Stimulated activated CD8-positive, alpha-beta memory T cell treated with anti-CD3 and anti-CD28 coated beads, Interleukin-15, amount 100 ng/mL, for 4 hours (primary cell): ENCODE measurements at places on chromosomes 3 and 15.

DNA sequence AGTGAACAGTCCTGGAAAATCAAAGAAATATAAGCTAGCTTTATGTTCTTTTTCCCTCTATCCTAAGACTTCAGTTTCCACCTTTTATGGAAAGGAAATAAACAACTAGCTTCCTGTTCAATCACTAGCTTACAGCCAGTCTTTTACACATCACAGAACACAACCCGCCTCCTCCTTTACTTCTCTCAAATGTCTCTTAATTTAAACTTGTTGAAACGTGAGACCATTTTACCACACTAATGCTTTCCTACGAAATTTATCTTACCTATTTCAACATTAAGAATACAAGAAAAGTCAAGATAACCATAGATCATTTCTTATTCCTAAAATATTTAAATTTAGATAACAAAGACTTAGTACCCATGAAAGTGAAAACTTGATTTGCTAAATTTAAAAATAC lies 6.2 kb downstream of the PRTG start:
- DNase-seq: no peak

GRCh38 chr3:128380295-128380694 lies 86.4 kb downstream of the DNAJB8 start:
- no peak for DNase-seq

DNA sequence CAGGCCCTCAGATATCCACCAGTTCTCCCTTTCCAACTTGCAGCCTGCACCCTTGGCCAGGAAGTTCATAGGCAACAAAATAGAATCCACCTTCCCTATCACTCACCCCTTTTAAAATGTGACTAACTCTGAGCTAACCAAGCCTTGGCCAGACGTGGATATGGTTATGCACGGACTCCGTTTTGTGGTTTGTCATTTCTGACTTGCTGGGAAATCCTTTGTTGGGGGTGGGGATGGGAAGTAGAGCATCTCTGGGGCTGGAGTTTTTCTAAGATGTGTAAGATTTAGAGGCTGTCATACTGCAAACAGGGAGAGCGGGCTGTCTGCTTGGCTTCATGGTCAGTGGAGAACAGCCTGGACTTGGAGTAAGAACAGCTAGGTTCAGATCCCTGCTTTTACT lies 62.6 kb downstream of the SMAD3 start:
- DNase-seq: no peak

DNA sequence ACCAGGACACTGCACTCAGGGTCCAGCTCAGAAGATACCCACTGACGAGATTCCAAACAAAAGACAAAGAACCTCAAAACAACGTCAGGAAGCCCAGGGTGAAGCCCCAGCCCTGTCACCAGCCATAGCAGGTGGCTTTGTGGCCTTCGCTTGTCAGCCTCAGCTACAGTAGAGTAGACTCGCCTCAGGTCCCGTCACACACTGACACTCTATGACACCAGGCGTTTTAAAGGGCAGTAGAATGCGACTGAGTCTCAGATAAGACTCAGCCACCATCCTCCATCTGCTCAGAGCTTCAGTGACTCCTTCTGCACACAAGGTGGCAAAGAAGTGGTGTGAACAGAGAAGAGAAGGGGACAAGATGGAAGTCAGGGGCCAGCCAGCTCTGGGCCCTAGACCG lies 12.8 kb downstream of the RBPMS2 start:
- DNase-seq: no peak

DNA sequence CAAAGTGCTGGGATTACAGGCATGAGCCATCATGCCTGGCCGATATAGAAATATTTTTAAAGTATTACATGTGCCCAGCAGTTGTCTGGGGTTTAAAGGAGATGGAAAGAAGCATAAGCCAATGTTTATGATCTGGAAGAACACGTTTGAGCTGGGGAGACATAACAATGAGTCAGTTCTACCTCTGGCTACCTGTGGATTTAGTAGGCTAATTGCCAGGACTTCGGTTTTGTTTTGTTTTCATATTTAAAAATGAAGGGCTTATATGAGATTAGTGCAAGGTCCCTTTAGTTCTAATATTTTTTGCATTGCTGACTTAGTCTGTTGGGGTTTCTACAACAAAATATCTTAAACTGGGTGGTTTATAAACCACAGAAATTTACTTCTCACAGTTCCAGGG lies 22.9 kb upstream of the TNFSF10 start:
- no peak for DNase-seq
